Keratinocyte (primary cell): ENCODE measurements at places on chromosomes 11 and 22.

- H3K4me3 ChIP-seq = no peak overlapping the region
- no peak overlapping the region for H3K27ac ChIP-seq
- DNase-seq = no peak
- H3K36me3 ChIP-seq = peaks cover 2% of the 10 kb centered on the region
- H3K27me3 ChIP-seq = no peaks in the 10 kb centered on the region
- no peaks in the 10 kb centered on the region for H3K4me1 ChIP-seq
These were observed 55.5 kb downstream of the CLPB start for GRCh38 chr11:72378704-72379383.

GRCh38 chr11:120635136-120635810 is 123.7 kb downstream of the GRIK4 start:
- peaks cover 28% of the 10 kb centered on the region for H3K27me3 ChIP-seq
- no peaks in the 10 kb centered on the region for H3K36me3 ChIP-seq
- no peak overlapping the region for H3K4me3 ChIP-seq
- H3K4me1 ChIP-seq = no peaks in the 10 kb centered on the region
- H3K27ac ChIP-seq = no peak overlapping the region

- H3K27ac ChIP-seq = no peak overlapping the region
These were observed 11.9 kb downstream of the OR52H1 start for GRCh38 chr11:5536482-5536881.

GRCh38 chr11:72684236-72684912 is 10.2 kb upstream of the PDE2A start:
- H3K27me3 ChIP-seq = peaks cover 14% of the 10 kb centered on the region
- H3K27ac ChIP-seq = no peak overlapping the region
- peaks cover 7% of the 10 kb centered on the region for H3K4me1 ChIP-seq
- H3K4me3 ChIP-seq = no peak overlapping the region
- H3K36me3 ChIP-seq = peaks cover 18% of the 10 kb centered on the region
